ENCODE measurements at places on chromosomes 4 and X.

GRCh38 chrX:40099055-40099958, 1.5 kb upstream of the BCOR start:
- peak; percentile 50 for DNase-seq

- DNase-seq, result no peak
Measured at GRCh38 chrX:63661676-63662075, 123.3 kb downstream of the ARHGEF9 start.

- DNase-seq, result peak; percentile 43
Measured at GRCh38 chrX:77431227-77431626, 16.0 kb upstream of the FGF16 start.

GRCh38 chr4:84362896-84363655, 136.0 kb downstream of the NKX6-1 start:
- no peak for DNase-seq

DNA sequence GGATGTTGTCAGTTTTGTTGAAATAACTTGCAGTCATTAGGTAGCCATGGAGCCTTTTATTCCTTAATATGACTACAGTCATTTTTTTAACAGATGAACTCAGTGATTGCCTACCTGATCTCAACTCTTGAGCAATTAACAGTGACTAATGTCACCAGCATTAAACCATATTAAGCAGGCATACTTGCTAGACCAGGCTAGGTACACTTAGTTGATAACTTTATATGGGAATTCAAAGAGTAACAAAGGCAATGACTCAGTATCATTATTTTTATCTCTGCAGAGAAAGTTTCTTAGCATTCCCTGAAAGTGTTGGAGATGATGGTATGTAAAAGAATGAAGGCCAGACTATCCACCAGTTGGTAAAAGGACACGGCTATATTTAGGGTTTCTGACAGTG, at the start of gene C4orf54:
Gene C4orf54, minus strand, starts transcription at position 31 of the 400 bp plus-strand sequence. CDS start 3,180 bp downstream, outside the sequence.
- peak; percentile 31 for DNase-seq

- peak; percentile 71 for DNase-seq
Measured at GRCh38 chrX:143571521-143571920, 54.2 kb upstream of the SPANXN3 start.

DNA sequence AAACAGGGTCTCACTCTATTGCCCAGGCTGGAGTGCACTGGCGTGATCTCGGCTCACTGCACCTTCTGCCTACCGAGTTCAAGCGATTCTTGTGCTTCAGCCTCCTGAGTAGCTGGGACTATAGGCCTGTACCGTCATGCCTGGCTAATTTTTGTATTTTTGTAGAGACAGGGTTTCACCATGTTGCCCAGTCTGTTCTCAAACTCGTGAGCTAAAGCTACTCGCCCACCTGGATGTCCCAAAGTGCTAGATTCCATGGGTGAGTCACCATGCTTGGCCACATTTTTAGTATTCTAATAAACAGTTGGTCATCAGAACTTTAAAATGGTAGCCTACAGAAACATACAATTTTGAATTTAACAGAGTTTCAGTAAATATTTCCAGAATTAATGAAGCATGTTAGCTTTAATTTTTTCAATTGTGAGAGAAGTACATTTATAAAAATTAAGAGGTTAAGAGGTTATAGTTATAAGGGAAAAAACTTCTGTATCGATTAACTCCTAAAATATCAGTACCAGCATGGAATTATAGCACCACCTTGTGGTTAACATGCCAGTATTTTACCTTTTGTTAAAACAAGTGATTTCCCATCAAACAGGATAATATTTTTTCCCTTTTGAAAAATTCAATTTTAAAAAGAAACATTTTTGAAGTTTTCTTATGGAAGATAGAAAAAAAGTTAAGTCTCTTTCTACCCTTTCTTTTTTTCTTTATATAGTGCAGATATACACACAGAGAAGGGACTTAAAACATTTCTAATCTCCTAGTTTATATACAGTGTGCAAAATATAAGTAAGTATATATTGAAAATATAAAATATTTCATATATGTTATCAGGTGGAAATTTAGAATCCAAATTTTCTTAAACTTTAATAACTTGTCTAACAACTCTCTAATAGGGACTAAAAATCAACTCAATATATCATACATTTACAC, 35.4 kb downstream of the CEP44 start:
- DNase-seq, result peak; percentile 39

DNA sequence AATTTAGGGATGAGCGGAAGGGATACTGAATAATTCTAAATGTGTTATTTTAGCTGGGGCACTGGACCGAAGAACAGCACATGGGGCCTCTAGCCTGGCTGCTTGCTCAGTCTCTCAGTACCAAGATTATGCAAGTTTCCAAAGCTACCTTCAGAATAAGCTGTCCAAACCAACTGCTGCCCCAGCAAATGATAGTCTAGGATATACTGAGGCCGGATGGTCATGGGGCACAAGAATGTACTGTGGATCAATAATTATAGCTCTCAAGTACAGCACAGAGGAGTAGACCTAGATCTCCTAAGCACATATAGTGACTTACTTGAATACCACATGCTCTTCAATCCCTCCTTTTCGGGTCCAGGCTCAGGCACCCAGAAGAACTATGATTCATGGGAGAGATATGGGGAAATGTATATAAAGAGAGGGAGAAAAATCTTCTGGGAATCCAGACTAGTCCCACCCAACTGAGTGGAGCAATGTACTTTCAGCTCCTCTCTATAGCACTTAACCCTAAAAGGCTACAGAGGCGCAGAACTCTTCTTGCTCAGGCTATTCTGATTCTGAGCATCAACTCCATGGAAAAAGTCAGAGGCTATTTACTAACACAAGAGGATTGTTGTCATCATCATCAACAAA, 160.3 kb upstream of the GPC4 start:
- DNase-seq, result peak; percentile 3

GRCh38 chrX:116243039-116243438, 72.5 kb downstream of the AGTR2 start:
- DNase-seq, result no peak

DNA sequence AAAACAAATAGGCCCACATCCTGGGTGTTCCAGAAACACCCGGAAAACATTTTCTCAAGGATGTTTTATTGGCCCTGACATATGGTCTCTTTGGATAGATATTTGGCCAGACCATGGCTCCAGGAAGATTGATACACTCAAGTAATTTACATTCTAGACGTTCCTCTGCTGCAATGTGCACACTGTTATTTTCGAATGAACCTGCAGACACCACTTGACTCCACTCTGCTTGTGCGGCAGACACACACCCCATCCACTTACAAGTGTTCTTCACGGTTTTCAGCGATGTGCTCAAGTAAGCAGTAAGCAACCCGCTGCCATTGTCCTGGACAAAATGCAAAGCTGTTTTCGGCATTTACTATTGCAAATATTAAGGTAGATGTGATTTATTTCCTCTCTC, 12.0 kb upstream of the GPM6A start:
- no peak for DNase-seq

- DNase-seq, result peak; percentile 81
Measured at GRCh38 chr4:13984991-13985800, 357.7 kb upstream of the BOD1L1 start.

DNA sequence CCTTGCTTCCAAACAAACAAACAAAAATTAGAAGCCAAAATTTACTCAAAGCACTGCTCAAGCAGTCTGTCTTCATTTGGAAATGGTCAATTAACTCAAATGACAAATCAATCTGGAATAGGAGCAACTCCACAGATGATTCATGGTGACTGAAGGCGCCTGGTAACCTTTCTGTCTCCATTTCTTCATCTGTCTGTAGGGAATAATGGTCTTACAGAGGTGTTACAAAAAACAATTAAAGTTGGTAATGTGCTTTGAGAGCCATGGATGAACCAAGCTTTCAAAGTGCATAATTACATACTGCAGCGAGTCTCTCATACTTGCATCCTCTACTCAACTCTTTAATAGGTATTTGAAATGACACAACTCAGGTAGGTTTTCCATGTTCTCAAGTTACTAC, 38.3 kb upstream of the STAG2 start:
- peak; percentile 28 for DNase-seq

- DNase-seq, result no peak
Measured at GRCh38 chrX:150446151-150446550, 83.0 kb downstream of the MAMLD1 start.

DNA sequence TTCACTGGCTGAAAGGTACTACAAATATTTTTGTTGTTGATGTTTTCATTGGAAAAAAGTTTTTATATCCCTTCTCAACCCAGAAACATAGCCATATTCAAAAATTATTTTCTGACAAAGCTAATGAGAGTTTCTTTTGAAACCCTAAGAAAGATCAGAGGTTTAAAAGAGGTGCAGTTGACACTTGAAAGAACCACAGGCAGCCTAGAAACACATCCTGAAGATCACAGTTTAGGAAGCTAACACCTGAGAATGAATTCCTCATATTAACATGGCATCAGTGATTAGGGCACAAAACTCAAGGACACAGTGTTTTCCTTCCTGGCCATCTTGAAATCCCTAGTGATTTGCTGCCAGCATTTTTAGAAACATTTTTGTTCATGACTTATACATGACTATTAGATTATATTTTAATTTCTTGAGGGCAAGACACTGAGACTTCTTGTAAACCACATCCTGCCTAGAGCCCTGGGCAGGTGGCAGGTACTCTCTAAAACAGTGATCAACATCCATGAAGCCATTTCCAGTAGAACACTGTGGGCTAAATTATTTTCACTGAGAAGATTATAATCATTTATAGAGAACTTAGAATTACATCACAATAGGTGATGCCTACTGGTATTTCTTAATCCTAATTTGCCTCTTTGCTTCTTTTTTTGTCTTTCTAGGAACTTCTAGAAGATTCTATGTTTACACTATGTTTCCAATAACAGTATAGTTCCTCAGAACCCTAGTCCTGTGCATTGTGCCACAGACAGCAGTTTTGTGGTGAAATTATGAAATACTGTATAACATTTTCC, 80.0 kb downstream of the ARSJ start:
- peak; percentile 85 for DNase-seq

DNA sequence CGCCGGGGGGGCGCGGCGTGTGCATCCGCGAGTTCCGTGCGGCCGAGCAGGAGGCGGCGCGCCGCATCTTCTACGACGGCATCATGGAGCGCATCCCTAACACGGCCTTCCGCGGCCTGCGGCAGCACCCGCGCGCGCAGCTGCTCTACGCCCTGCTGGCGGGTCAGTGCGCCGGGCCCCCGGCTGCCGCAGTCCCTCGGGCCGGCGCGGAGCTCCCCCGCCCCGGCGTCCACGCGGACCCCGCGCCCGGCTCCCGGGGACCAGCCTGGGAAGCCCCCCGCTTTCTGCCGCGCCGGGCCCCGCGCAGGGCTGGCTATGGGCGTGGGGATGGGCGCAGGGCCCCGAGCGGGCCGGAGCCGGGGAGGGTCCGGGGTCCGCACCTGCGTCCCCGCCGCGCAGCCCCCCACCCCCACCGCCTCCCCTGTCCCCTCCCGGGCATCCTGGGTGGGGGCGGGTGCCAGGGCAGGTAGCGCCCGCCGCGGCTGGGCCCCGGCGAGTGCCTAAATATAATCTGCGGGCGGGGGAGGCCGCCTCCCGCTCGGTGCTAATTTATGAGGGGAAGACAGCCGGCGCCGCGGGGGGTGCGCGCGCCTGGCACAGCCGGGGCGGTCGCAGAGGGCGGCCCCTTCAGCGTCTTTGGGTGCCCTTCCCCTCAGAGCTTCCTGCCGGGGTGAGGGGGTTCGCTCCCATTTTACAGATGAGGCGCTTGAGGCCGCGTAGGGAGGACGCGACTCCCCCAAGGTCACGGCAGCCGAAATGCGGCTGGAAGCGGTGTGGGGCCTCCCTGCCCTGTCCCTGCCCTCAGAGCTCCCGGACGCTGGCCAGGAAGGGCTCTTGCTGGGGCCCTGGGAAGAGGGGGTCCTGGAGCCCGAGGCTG, 837 bp downstream of the NAT8L start:
- no peak for DNase-seq

DNA sequence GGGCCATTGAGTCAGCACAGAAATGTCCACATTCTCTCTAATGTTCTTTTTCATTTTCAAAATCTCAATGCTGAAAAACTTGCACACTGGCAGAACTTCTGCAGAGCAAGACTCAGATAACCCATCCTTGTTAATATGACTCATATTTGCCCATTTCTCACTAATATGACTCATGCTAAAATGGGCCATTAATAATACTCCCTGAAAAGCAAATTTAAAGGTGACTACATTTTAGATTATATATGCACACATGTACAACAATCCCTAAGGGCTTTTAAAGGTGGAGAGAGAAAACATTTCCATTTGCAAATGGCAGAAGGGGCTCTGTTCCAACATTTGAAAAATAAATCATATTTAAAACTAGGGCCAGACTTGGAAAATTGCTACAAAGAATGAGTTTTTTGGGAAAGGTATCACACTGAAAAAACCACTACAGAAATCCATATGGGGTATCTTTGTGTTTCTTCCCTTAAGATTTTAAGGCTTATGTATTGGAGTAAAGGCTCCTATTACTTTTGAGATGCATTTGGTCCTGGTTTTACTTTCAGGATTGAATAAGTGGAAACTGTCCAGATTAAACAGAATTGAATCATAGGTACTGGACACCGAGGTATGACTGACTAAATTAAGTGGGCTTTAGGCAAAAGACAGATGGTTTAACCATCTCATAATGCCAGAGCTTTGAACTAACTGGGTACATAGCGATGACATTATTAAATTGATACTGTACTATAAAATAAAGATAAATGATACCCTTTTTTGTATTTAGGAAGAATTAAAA, 30.0 kb downstream of the TLR2 start:
- DNase-seq, result peak; percentile 43

DNA sequence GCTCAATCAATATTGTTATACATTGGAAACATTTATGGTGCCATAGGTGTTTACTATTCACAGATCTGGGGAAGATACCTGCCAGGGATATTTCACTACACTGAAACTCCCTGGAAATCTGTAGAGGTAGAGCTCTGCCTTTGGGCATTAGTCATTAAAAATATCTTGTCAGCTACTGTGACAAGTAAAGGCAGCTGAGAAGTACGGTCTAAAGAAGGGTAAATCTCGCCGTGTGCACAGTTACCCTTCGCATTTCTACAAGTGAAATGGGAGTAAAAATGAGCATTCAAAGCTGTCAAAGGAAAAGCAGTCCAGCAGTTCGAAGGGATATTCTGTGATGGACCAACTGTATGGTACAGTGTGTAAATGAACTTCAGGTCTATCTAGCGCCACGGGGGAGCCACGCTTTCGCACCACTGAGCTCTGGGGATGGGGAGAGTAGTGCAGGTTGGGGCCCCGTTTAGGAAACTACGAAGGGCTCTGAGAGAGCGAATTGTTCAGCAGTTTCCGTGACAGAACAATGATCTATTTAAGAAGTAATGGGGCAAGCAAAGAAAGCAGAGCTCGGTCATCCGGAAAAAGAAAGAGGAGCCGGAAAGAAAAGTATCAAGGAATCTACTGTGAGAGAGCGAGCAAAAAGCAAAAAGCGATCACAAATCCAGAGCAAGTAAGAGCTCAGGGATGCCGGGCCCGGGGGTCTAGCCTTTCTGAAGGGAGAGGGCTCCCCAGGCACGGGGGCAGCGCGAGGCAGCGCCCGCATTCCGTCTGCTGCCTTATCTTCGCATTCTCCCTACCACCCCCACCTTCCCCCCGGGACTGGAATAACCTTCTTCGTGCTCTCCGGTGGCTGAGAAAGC, 646 bp downstream of the TIGD4 start:
- peak; percentile 62 for DNase-seq

GRCh38 chrX:20237864-20238263, 28.8 kb downstream of the RPS6KA3 start:
- peak; percentile 20 for DNase-seq

GRCh38 chr4:70914000-70914399, 11.8 kb downstream of the MOB1B start:
- DNase-seq, result no peak

Measured in kidney tubule cell (primary cell).